Caco-2 (cell line): ENCODE measurements at places on chromosomes 5 and 9. TPM values are rescaled to one million over a fixed set of nuclear protein-coding genes. Genes with fewer than 3 reads are reported as not detected.

SLC4A9 gene
- 0.11 and 0.35 TPM in 2 replicates for total RNA-seq

DNA sequence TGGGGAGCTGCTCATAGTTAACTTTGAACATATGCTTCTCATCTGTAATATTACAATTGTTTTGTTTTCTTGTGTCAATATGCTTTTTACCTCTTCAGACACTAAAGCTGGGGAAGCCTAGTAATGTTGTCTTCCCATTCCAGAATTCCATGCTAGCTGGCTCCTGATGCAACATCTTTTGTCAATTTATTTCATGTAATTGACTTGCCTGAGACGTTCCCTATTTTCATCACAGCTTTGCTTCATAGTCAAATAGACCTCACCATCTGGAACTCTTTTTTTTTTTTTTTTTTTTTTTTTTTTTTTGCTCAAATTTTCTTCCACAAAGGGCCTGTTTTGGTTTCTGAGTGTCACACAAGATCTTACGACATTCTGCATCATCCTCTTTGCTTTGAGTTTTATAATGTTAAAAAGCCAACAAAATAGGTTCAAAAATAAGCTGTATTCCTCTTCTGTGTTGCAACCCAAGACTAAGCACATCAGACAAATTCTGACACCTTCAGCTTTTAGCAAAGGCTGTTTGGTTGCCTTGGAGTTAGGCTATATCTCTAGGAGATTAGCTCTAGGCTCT lies 235.2 kb downstream of the NR3C1 start:
- no peak overlapping the region for H3K27ac ChIP-seq
- no peaks in the 10 kb centered on the region for H3K36me3 ChIP-seq
- no peaks in the 10 kb centered on the region for H3K27me3 ChIP-seq
- no peak for DNase-seq
- no peak overlapping the region for H3K4me3 ChIP-seq

DNA sequence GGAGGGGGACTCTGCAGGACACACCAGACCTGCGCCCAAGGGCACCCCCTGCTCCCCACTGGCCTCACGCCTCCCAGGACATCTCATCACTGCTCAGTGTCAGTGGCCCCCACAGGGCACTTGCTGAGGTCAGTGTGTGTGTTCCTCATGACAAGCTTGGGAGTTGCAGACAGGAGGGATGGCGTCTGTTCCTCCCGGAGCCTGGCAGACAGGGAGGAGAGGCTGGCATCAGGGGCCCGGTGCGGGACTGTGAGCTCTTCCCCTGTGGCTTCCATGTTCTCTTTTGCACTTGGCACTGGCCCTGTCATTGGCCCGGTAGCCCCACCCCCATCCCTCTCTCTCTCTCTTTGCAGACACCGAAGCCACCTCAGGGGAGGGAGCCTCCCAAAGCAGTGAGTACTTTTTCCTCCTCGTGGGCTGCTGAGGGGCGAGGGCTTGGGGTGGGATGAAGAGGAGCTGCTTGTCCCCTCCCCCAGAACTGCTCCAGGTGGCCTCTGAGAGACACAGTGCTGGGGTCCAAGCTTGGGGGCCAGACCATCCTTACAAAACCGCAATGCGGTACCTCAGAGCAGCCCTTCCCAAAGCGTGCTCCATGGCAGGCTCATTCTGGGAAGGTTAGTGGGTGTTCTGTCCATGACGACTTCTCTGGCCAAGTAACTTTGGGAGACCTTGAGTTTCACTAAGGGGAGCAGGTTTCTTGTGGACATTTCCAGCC lies 75.7 kb downstream of the AMBP start:
- no peaks in the 10 kb centered on the region for H3K4me1 ChIP-seq
- no peak overlapping the region for H3K27ac ChIP-seq
- H3K4me3 ChIP-seq: no peak overlapping the region
- no peaks in the 10 kb centered on the region for H3K36me3 ChIP-seq
- DNase-seq: peak; percentile 30
- no peaks in the 10 kb centered on the region for H3K27me3 ChIP-seq

PRXL2C gene
- 26.3 and 35.4 TPM in 2 replicates for total RNA-seq

FOXD4L3 gene
- total RNA-seq: 0.23 TPM in 1 of 2 replicates, not detected in the other

DNA sequence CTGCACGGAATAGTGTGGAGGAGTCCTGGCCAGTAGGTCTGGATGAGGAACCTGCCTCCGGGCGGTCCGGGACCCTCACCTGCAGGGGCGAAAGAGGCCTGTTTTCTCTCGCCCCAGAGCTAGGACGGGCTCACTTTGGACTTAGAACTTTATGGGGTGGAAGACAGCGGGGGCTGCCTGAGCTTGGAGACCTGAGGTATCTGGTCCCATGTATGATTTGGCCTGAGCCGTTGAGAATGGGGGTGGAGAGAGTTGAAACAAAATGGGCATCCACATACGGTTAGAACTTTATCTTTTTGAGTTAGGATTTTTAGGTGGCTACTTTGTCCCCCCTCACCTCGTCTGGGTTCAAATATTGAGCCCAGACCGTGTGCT lies 681 bp upstream of the ETF1 start:
- H3K4me1 ChIP-seq: peaks cover 28% of the 10 kb centered on the region
- no peaks in the 10 kb centered on the region for H3K27me3 ChIP-seq
- peak overlapping the region; percentile 95 for H3K27ac ChIP-seq
- H3K4me3 ChIP-seq: peak overlapping the region; percentile 90
- no peak for DNase-seq
- peaks cover 2% of the 10 kb centered on the region; the same call in 1 of the 2 replicates for H3K36me3 ChIP-seq

- no peaks in the 10 kb centered on the region for H3K4me1 ChIP-seq
- no peaks in the 10 kb centered on the region for H3K36me3 ChIP-seq
Measured at GRCh38 chr5:54643685-54644106, 126.1 kb downstream of the SNX18 start.

CFAP90 gene
- total RNA-seq: 0.29 TPM in 1 of 2 replicates, not detected in the other

HTR1A gene
- total RNA-seq: not detected in 2 replicates

SPINK7 gene
- total RNA-seq: not detected in 2 replicates

DNA sequence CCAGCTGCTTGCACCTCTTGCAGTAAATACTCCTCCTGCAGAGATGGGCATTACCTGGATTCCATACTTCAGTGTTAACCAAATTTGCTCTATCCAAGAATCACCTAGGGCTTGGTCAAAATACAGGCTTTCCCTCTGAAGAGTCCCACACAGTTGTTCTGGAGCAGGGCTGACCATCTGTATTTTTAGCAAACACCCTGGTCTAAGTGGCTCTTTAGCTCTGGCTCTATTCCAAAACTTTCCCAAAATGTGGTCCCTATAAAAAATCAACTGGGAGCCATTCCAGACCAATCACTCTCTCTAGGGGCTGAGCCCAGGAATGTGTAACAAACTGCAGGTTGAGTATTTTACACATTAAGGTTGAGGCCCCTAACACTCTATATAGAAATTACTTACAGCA lies 153.7 kb downstream of the SPOCK1 start:
- no peaks in the 10 kb centered on the region for H3K36me3 ChIP-seq
- no peak for DNase-seq
- no peak overlapping the region for H3K27ac ChIP-seq
- no peaks in the 10 kb centered on the region for H3K4me1 ChIP-seq
- peaks cover 1% of the 10 kb centered on the region for H3K27me3 ChIP-seq

- H3K36me3 ChIP-seq: no peaks in the 10 kb centered on the region
- no peak overlapping the region for H3K4me3 ChIP-seq
- no peak for DNase-seq
- H3K27me3 ChIP-seq: no peaks in the 10 kb centered on the region
- no peaks in the 10 kb centered on the region for H3K4me1 ChIP-seq
Measured at GRCh38 chr9:79985772-79986171, 414.0 kb downstream of the TLE4 start.

GRCh38 chr9:120925535-120926396 lies 830 bp downstream of the TRAF1 start:
- no peak overlapping the region for H3K27ac ChIP-seq
- no peak overlapping the region for H3K4me3 ChIP-seq
- H3K4me1 ChIP-seq: peaks cover 5% of the 10 kb centered on the region; the same call in 1 of the 2 replicates
- no peaks in the 10 kb centered on the region for H3K27me3 ChIP-seq
- no peaks in the 10 kb centered on the region for H3K36me3 ChIP-seq

DNA sequence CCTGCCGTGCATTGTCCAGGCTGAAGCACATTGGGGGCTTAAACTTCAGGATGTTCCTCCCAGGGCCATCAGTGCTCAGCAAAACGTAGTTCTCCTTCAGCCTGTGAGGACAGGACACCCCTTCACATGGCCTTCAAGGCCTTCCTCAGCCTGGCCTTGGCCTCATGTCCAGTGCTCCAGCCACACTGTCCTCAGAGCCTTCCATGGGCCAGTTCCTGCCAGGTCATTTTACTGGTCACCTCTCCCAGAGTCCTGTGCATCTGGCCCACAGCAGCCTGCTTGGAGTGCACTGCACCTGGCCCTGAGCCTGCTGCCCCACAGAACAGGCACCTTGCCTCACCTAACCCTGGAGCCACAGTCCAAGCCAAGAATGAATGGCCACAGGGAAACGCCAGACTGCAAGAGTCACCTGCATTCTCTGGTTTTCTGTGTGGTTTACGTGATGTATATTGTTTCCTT lies 8.7 kb downstream of the HNRNPAB start:
- H3K27me3 ChIP-seq: no peaks in the 10 kb centered on the region
- peaks cover 11% of the 10 kb centered on the region for H3K36me3 ChIP-seq
- H3K4me3 ChIP-seq: no peak overlapping the region
- H3K4me1 ChIP-seq: no peaks in the 10 kb centered on the region

- no peak overlapping the region for H3K27ac ChIP-seq
- DNase-seq: no peak
- H3K4me3 ChIP-seq: no peak overlapping the region
Measured at GRCh38 chr5:32255540-32255900, 57.2 kb downstream of the MTMR12 start.

CCDC183 gene
- total RNA-seq: 4.2 and 5.8 TPM in 2 replicates

SEPTIN8 gene
- total RNA-seq: 54.0 and 60.7 TPM in 2 replicates

DNA sequence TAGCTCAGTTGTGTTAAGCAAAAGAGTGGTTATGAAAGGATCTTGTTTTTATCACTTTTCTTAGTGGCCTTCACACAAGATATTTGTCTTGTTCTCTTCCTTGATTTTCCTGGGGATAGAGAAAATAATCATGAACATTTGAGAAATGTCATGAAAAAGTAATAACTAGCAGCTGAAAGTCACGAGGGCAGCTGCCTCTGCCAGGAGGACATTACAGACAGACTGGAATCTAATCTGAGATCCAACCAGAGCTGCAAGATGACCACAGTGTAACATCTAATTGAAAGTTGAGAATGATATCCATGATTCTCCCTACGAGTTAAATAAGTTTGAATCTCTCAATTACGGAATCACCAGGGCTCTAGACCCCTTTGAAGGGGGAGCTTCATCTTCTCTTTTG lies 274.9 kb downstream of the ARHGAP26 start:
- H3K36me3 ChIP-seq: no peaks in the 10 kb centered on the region
- no peak overlapping the region for H3K27ac ChIP-seq
- no peaks in the 10 kb centered on the region for H3K27me3 ChIP-seq
- DNase-seq: no peak
- no peak overlapping the region for H3K4me3 ChIP-seq

DNA sequence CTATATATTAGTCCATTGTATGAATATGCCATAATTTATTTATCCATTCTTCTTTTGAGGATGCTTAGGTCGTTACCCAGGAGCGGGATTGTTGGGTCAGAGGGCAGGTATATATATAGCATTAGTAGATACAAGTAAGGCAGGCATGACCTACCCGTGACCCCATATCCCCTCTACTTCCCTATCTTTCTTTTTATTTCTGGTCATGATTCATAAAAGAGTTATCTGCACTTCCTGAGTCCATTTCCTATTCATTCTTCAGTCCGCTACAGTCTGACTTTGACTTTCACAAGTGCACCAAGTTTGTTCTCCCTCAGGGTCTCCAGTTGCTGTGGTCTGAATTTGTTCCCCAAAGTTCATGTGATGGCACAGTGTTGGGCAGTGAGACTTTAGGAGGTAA lies 6.9 kb downstream of the RHOBTB3 start:
- no peaks in the 10 kb centered on the region for H3K27me3 ChIP-seq
- H3K4me1 ChIP-seq: 0 out of 2 replicates have a peak, but pooled peaks cover 14% of the 10 kb centered on the region
- no peak for DNase-seq

- no peak for DNase-seq
- H3K4me1 ChIP-seq: no peaks in the 10 kb centered on the region
- no peak overlapping the region for H3K4me3 ChIP-seq
- H3K27ac ChIP-seq: peak overlapping the region; percentile 56
Measured at GRCh38 chr9:131492070-131492469, 10.6 kb upstream of the POMT1 start.
